ENCODE measurements at places on chromosomes 2 and 18.

- no peak for DNase-seq
These were observed 41.1 kb downstream of the NEURL3 start for GRCh38 chr2:96464061-96464460.

GRCh38 chr2:118095610-118096009, 7.3 kb downstream of the INSIG2 start:
- DNase-seq: no peak

DNA sequence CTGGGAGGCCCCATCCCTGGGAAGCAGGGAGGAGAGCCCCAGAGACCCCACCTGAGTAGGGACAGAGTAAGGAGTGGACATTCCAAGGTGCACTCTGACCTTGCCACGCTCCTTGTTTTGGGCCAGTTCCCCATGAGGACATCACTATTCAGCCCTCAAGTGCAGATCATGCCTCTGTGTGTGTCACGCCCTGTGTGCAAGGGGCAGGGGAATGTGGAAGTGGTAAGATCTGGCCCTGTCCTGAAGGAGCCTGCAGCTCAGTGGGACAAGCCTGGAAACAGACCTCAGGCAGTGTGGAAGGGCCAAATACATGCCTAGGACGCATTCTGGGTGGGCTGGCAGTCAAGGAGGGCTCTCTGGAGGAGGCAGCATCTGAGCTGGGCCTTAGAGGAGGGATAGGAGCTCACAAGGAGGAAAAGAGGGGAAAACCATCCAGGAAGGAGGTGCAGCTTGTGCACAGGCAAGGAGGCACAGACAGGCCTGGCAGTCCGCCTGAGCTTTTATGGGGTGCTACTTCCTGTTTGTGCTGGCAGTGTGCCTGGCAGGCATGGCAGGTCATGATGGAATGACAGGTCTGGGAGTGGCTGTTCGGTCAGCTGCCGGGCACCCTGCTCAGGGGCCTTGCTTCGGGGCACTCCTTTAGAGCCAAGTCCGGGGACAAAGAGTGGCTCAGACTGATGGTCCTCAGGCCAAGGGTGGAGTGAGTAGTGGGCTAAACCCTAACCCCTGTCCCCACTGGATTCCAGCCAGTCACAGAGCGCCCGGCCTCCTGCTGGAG, 3.3 kb downstream of the KLHL30 start:
- DNase-seq: no peak

DNA sequence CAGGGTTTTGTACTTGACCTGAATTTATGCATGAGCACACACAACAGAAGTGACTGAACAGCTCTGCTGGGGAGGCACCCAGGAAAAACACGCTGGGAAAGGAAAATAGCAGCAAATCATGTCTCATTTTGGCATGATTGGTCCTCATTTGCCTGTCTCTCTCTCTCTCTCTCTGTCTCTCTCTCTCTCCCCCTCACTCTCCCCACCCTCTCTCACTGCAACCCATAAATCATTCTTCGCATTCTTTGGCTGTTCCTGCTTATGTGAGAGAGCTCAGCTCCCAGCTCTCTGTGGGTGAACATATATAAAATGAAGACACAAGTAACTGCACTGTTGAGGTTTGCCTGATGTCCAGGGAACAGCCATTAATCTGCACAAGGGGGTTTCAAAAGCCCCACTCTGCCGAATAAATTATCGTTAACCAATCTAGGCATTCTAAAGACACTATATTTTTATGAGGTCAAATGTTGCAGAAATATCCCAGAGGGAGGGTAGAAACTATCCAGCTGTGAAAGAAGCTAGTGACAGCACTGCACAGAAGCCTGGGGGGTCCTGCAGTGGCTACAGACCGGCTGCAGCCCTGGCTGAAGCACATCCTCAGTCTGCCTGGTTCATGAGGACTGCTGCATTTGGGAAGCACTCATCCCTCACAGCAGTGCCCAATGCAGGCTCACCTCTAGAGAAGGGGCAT, 260.3 kb downstream of the AFF3 start:
- peak; percentile 58 for DNase-seq

GRCh38 chr2:40451918-40452605, at the start of gene SLC8A1:
SLC8A1 (minus strand) TSS chr2:40452090.
- peak; percentile 38 for DNase-seq

DNA sequence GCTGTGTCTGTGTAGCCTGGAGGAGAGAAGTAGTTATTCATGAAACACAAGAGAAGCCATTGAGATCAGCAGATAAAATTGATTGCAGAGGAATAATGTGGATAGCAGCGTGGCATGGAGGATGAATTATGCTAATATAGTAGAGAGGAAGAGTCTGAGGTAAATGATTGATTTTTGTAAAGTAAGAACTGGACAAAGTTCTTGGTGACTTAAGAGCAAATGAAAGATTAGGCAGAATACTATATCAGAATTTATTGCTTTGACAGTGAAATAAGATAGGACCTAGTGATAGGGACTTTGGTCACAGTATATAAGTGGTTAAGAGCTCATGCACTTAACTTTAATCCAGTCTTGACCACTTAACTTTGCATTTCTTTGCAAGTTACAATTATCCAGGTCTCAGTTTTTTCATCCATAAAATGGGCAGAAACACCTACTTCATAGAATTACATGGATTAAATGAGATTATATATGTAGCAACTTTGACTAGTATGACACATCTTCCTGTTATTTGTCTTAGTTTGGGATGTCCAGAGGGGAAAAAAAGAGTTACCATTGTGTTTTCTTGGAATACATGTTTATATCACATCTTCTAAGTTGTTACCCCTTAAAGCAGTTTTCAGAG, 29.1 kb downstream of the ACVR2A start:
- DNase-seq: no peak

- DNase-seq: peak; percentile 6
These were observed 90.2 kb downstream of the BCL11A start for GRCh38 chr2:60463249-60463648.

All from G401 (cell line).